ENCODE measurements at places on chromosomes 16 and 17. TPM values are rescaled to one million over a fixed set of nuclear protein-coding genes. Genes with fewer than 3 reads are reported as not detected.

The DHRS11 gene
- total RNA-seq = 15.7 TPM

The GPR179 gene
- total RNA-seq = 0.27 TPM

The DHRS7C gene
- total RNA-seq = not detected

The CFAP119 gene
- total RNA-seq = 22.2 TPM

The EPN3 gene
- 9.1 TPM for total RNA-seq

The RNF157 gene
- total RNA-seq = 45.9 TPM

The CDH16 gene
- not detected for total RNA-seq

The RPGRIP1L gene
- 21.3 TPM for total RNA-seq

The SALL1 gene
- 12.8 TPM for total RNA-seq

The NHLRC4 gene
- 0.51 TPM for total RNA-seq

DNA sequence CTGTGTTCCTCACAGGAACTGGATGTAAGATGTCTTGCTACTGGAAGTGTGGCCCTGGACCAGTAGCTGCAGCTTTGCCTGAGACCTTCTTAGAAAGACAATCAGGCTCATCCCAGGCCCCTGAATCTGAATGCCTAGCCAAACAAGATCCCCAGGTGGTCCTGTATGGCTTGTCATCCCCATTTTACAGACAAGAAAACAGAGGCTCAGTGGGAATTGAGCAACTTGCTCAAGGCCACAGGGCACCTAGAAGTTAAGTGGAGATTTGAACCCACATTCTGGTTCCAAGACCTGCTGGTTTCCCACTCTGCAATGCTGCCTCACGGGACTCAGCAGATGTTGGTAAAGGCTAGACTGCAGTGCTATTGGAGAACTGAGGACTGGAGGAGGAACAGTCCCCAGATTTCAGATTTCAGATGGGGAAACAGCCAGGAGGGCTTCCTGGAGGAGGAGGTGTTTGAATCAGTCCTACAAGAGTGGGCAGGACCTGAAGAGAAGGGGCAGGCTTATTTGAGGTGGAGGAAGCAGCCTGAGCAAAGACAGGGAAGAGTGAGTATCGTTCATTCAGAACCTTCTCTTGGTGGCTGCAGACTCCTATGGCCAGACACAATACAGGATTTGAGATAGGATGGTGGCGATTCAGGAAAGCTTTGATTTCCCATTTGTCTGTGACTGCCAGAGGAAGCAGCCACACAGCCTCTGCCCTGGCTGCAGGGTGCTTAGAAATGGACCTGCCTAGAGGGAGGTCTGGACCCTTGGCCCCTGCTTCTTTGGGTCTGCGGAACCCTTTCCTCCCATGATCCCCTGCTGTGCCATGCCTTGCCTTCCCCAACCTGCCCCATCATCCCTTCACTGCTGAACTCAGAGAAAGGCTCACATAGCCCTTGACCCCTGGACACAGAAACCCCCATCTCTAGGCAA, 233.4 kb upstream of the NLRP1 start:
- DNase-seq = no peak

DNA sequence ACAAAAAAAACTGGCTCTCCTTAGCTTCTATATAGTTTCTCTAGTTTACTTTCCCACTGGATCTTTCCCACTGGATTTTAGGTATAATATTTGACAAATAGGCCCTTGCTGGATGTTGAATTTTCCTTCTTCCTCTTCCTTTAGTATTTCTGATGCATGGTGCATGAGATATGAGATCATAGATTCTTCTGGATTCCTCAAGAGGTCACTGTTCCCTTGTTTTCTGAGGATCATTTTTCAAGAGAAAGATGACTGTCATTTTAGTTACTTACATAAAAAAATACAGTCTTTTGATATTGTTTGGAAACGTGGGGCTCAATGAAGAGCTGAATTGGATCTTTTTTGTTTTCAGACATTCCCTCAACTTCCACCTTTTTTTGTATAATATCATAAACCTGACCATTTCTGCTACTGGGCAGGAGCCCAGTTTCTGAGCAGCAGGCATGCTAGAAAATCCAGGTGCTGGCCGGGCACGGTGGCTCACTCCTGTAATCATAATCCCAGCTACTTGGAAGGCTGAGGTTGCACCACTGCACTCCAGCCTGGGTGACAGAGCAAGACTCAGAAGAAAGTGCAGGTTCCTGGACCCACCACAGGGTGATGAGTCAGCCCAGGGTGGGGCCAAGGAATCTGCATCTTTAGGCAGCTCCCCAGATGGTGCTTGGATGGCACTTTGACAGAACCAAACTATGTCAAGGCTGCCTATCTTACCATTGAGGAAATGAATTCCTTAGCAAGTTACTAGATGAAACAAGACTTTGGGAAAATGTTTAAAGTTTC, 70.3 kb downstream of the SDR42E1 start:
- no peak for DNase-seq

DNA sequence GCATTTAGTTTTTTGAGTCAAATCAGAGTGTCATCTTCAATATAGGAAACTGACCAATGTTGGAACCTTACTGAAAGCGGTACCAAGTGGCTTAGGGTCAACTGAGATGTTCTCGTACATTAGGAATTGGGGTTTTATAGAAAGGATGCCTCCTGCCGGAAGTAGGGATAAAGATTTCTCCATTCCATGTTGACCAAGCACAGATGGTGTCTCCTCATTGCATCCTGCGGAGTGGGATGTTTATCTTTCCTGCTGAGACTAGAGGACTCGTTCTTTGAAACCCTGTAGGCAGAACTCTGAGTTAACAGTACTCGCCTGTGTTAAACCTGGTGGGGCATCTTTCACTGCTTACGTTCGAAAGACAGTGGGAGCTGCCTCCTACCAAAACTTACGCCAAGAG, 1.4 kb downstream of the SHISA6 start:
- no peak for DNase-seq

DNA sequence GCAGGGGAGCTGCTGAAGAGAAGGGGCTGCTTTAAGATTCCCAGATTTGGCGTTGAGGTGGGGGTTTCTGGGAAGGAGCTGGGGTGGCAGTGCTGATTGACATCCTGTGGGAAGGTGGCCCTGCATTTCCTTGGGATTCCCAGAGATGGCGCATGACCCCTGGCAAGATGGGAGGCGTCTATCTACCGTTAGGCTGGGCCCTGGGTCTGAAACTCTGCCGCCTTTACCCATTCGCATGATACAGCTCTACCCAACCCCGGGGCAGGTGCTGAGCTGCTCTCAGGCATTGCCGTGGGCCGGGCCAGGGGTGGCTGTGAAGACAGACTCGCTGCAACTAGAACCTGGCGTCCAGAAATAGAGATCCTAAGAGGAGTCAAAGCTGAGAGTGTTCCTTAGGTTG, 9.9 kb upstream of the MVD start:
- DNase-seq = no peak

- no peak for DNase-seq
Observed at GRCh38 chr17:16923904-16924695, 47.8 kb downstream of the TNFRSF13B start.

DNA sequence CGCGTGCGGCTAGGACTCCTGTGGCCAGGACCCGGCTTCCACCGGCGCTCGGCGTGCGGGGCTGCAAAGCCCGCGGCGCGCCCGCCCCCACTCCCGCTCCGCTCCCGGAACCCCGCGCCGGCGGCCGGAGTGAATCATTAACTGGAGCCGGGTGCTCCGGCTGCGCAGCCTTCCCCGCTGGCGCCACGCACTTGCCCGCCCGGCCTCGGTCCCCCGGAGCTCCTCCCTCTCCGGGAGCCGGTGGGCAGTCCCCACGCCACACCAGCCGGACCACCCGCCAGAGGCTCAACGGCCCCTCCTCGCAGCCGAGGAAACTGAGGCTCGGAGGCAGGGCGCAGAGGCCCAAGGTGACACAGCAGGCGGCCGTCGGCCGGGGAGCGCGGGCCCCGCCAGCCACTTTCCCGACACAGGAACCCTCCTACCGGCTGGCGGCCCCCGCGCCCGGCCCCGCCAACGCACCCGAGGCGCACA, 580 bp downstream of the BCAR1 start:
- DNase-seq = peak; percentile 64

DNA sequence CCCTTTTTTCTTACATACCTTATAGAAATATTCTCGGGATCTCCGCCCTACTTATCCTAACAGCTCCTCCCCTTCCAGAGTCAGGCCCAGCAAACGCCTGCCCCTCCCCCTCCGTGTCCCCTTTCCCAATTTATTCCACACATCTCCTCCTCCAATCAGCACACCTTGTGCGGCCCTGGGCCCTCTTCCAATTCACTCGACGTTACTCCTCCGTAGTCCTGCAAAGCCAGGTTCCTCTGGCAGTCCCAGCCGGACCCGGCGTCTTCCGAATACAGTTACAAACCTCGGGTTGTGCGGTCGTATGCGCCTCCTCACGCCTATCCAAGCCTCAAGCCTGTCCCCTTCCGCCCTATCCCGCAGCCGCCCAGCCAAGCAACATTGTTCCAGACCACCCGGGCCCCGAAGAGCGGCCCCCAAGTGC, 677 bp downstream of the CBX1 start:
- DNase-seq = peak; percentile 34

- no peak for DNase-seq
Observed at GRCh38 chr17:29625037-29625750, 2.5 kb upstream of the CORO6 start.

DNA sequence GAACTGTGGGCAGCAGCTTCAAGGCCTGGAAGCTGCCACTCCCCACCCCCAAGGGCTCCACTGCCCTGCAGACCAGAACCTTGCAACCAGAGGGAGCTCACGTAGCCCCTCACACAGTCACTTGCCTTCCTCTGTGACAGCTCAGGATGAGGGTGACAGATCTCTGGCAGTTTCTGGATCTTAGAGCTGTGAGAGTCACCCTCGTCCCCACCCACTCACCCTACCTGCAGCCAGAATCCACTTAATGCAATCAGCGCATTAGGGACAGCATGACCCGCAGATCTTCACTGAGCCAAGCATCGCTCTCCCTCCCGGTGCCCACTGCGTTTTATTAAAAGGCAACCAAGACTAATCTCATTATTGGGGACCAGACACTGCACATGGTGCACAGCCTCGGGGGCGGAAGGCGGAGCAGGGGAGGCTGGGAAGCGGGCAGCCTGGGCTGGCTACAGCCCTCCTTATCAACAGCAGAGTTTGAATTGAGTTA, 3.5 kb downstream of the CYB561 start:
- DNase-seq = no peak

DNA sequence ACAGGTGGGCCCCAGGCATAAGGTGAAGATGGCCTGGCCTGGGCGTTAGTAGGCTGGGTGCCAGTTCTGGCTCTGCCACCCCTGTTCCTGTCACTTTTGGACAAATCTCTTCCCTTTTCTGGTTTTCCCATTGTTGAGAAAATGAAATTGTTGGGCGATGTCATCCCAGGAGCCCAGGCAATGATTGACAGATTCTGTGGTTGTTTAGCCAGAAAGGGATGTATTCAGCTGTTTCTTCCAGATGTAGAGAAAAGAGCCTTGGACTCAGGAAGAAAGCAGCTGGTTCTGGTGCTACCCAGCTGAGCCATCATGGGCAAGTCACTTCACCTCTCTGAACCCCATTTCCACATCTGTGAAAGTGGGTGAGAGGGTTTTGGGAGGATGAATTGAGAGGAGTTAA, 60.1 kb upstream of the MRTFB start:
- no peak for DNase-seq

DNA sequence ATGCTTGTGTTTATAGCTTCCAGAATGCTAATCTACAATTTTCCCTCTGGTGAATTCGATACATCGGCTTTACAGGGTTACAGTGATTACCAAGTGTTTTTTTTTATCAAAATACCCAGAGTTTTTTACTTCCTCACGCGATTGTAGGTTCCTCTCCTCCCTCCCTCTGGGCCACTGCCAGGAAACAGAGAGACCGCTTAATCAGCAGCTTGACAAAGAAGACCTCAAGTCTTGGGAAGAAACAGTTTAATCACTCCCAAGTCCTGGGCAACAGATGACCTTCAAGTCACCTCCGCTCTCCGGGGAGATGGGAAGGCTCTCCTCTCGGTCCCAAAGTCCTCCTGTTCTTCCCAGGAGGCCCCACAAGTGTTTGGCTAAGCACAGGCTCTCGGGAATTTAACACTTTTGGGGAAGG, 23.5 kb downstream of the SMTNL2 start:
- no peak for DNase-seq

DNA sequence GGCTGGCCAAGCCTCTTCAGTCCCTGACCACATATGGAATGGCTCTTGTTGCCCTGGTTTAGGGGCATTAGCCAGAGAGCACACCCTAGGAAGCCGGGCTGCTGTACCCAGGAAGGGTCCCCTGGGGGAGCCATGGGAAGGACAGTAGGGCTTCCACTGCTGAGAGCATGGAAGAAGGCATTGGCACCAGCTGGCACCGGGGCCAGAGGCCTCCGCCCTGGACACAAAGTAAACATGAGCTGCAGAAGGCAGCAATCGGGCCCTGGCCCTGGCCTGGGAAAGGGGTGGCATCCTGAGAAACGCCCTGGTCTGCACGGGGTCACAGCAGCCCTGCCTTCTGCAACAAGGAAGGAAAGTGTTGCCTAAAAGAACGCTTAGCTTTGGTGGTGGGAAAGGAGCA, 49.4 kb downstream of the VAC14 start:
- DNase-seq = no peak

DNA sequence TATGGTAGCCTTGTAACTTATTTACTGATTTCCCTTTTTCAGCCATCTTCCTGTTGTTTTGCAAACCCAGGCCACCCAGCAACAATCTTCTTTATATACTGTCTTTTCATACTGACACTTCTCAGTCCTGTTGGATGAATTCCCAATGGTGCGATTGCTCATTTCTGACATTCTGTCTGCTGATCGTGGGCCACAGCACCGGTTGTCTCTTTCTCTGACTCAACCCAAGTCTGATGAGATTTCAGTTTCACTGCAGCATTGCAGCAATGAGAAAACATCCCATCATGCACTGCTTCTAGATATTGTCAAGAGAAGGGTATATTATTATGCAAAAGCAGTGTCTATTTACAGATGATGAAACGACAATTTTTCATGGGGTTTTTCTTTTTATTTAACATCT, 349.2 kb upstream of the HSBP1 start:
- DNase-seq = no peak

GRCh38 chr16:81904320-81904719, 107.0 kb downstream of the SDR42E1 start:
- no peak for DNase-seq

DNA sequence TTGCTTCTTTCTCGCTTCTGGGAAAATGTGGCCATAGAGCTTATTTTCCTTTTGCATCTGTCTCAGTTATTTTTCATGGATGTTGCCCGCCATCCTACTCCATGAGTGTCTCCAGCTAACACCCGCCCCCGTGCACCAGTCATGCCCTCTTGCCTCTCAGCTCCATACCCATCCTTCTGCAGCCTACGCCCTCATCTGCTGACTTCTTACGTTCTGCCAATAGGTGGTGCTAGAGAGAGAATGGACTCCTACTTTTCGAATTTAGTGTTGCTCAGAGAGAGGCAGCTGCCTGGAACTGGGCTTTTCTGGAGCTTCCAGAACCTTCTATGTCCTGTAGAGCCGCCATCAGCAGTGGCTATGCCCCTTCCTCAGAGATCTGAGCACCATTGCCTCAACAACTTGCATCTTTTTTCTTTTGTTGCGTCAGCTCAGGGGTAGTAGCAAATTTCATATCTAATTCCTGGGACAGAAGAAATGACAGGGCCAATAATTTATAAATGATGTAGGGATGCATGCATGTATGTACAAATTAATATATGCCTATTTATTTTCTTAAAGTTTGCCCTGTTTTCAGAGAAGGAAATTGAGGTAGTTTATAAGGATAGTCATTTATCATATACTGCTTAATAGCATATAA, 119.7 kb upstream of the MYOCD start:
- DNase-seq = no peak

Measured in progenitor cell of endocrine pancreas (in vitro differentiated cells).